K562 (cell line): ENCODE measurements at places on chromosomes 6 and 20. TPM values are rescaled to one million over a fixed set of nuclear protein-coding genes. Genes with fewer than 3 reads are reported as not detected.

GRCh38 chr6:157383471-157383870, 2.5 kb downstream of the ZDHHC14 start:
- H3K4me1 ChIP-seq = peaks cover 21% of the 10 kb centered on the region
- H3K27me3 ChIP-seq = no peaks in the 10 kb centered on the region
- peaks cover 14% of the 10 kb centered on the region; the same call in 2 of the 3 replicates for H3K36me3 ChIP-seq
- no peak for DNase-seq
- peak overlapping the region; percentile 77; the same call in 1 of the 2 replicates for H3K4me3 ChIP-seq
- no peak overlapping the region for H3K27ac ChIP-seq

- no peaks in the 10 kb centered on the region; the same call in none of the 2 replicates for H3K27me3 ChIP-seq
- no peaks in the 10 kb centered on the region for H3K36me3 ChIP-seq
- no peak for DNase-seq
- no peak overlapping the region for H3K4me3 ChIP-seq
- H3K27ac ChIP-seq = no peak overlapping the region
These were observed 69.3 kb downstream of the TOX2 start for GRCh38 chr20:43983904-43984361.

DNA sequence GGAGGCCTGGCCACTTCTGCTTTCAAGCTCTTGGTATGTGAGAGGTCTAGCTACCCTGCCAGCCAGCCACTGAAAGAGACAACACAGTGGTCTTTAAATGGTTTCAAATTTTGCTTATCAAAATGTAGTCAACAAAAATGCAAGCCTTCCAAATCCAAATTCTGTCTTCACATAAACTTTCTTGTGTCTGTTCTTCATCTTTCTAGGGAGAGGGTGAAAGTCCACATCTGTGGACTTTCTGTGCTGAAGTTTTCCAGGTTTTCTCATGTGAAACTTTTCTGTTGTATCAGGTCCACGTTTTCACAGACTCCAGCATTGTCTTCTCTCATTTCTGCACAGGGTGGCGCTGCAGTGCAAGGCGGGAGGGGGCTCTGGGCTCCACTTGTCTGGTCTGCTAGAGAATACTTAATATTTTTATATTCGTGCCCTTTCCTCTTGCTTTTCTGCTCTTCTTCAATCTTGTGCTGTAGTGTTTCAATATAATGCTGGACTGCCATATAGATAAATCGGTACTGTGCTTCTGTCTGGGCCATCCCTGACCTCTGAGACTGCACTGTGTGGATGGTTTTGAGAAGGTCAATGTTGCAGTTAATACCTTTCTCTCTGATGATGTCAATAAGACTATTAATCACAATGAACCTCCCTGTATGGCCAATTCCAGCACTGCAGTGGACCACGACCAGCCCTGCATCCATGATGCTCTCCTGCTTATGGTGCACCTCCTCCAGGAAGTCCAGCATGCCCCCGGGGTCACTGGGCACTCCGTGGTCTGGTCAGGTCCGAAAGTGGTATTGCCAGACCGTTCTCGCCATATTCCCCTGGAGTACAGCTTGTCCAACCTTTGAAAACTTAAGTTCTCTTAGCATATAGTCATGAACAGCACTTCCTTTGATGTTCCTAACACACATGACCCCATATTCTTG, 161.6 kb upstream of the TNFAIP3 start:
- H3K27me3 ChIP-seq = peaks cover 13% of the 10 kb centered on the region
- no peak overlapping the region for H3K4me3 ChIP-seq

DNA sequence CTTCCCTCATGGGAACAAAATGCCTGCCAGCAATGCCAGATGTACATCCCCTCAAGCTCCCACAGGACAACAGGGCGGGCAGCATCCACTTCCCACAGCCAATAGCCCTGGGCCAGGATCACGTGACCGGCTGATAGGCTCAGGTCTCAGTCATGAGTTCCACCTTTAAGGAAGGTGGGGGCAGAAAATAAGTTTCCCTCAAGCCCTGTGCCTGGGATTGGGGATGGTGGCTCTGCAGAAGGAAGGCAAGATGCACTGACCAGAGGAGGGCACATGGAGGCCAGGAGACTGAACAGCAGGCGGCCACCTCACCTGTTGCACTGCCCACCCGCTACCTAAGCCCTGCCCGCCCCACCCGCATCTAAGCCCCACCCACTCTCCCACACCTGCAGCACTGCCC, 149.1 kb downstream of the BMP7 start:
- H3K4me3 ChIP-seq = no peak overlapping the region
- no peaks in the 10 kb centered on the region for H3K27me3 ChIP-seq
- H3K36me3 ChIP-seq = no peaks in the 10 kb centered on the region
- H3K27ac ChIP-seq = no peak overlapping the region

GRCh38 chr6:37802810-37803209, 16.7 kb upstream of the ZFAND3 start:
- H3K4me1 ChIP-seq = no peaks in the 10 kb centered on the region
- no peak overlapping the region for H3K27ac ChIP-seq
- DNase-seq = no peak
- H3K27me3 ChIP-seq = peaks cover 48% of the 10 kb centered on the region

DNA sequence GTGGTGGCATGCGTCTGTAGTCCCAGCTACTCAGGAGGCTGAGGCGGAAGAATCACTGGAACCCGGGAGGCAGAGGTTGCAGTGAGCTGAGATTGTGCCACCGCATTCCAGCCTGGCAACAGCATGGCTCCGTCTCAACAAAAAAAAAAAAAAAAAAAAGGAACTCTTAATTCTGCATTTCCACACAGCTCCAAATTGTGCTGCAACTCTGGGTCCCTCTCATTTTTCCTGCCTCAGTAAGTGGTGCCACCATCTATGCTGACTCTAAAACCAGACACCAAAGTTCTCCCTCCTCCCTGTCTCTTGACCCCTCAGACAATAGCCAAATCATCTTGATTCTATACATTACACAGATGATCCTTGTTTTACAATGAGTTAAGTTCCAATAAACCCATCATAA, 133.9 kb downstream of the BTBD9 start:
- H3K36me3 ChIP-seq = no peaks in the 10 kb centered on the region
- H3K27ac ChIP-seq = no peak overlapping the region
- H3K4me3 ChIP-seq = no peak overlapping the region
- peaks cover 13% of the 10 kb centered on the region for H3K27me3 ChIP-seq
- no peaks in the 10 kb centered on the region for H3K4me1 ChIP-seq

GRCh38 chr6:7544597-7544996, 3.1 kb downstream of the DSP start:
- DNase-seq = no peak
- no peak overlapping the region for H3K27ac ChIP-seq
- peaks cover 74% of the 10 kb centered on the region for H3K27me3 ChIP-seq
- peaks cover 21% of the 10 kb centered on the region for H3K4me1 ChIP-seq

- no peak for DNase-seq
- no peaks in the 10 kb centered on the region for H3K36me3 ChIP-seq
- H3K4me1 ChIP-seq = no peaks in the 10 kb centered on the region
- no peak overlapping the region for H3K4me3 ChIP-seq
- H3K27me3 ChIP-seq = no peaks in the 10 kb centered on the region
These were observed 48.0 kb downstream of the ADTRP start for GRCh38 chr6:11730641-11731040.

GRCh38 chr6:35905841-35906498, 14.9 kb downstream of the SRPK1 start:
- H3K27me3 ChIP-seq = no peaks in the 10 kb centered on the region
- H3K36me3 ChIP-seq = peaks cover 88% of the 10 kb centered on the region
- no peaks in the 10 kb centered on the region; the same call in 2 of the 3 replicates for H3K4me1 ChIP-seq
- no peak overlapping the region for H3K27ac ChIP-seq
- DNase-seq = no peak
- no peak overlapping the region for H3K4me3 ChIP-seq

- H3K4me1 ChIP-seq = peaks cover 9% of the 10 kb centered on the region
- no peaks in the 10 kb centered on the region for H3K27me3 ChIP-seq
- no peak overlapping the region for H3K4me3 ChIP-seq
- DNase-seq = peak; percentile 48
These were observed 27.1 kb downstream of the SAMHD1 start for GRCh38 chr20:36924167-36925045.

DNA sequence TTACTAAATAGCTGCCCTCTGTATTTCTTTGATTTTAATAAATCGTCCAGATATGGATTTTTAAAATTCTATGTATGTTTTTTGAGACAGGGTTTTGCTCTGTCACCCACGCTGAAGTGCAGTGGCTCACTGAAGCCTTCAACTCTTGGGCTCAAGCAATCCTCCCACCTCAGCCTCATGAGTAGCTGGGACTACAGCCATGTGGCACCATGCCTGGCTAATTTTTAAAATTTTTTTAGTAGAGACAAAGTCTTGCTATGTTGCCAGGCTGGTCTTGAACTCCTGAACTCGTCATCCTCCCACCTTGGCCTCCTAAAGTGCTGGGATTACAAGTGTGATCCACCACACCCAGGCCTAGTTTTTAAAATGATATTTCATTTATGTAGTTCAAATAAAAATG, 47.4 kb upstream of the DDR1 start:
- no peaks in the 10 kb centered on the region for H3K27me3 ChIP-seq
- H3K36me3 ChIP-seq = no peaks in the 10 kb centered on the region
- no peak overlapping the region for H3K4me3 ChIP-seq
- H3K27ac ChIP-seq = no peak overlapping the region
- no peak for DNase-seq

DNA sequence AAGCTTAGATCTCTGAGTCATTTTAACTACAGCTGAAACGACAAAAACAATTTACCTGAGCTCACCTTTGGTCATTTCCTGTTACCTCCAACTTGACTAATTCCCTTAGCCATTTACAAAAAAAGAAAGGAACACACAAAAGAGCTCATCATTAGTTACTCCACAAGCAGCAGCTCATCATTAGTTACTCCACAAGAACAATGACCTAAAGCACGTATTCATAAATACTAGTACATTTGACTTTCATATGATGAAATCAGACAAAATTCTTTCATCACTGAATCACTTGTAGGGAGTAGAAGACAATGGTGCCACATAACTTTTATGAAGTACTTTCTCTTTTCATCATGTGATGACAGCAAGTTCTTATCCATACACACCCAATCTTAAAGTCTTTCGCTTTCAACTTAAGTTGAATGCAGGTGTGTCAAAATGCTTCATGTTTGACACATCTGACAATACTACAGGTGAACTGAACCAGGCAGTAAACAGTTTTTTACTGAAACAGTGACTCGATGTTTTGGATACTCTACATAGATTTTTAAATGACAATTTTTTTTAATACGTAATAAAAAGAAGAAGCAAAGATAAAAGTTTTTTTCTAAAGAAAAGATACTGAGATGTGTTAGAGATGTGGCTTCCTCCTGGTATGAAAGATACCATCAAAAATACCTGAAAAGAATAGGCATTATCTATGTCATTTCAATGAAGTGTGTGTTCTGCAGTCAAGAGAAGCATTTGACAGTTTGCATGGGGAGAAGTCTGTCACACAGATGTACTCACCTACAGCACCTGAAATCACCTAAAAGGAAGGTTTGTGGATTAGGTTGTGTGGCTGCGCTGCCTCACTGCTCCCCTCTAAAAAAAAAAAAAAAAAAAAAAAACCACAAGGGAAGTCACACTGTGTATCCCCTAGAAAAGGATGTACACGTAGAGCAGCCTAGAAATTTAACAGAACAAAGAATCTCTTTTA, 109.1 kb downstream of the PRDM1 start:
- DNase-seq = no peak
- H3K36me3 ChIP-seq = peaks cover 31% of the 10 kb centered on the region
- H3K27me3 ChIP-seq = no peaks in the 10 kb centered on the region
- H3K4me3 ChIP-seq = no peak overlapping the region
- H3K27ac ChIP-seq = no peak overlapping the region

GRCh38 chr20:33554914-33555420, 65.1 kb downstream of the CBFA2T2 start:
- H3K27me3 ChIP-seq = no peaks in the 10 kb centered on the region
- no peak overlapping the region for H3K4me3 ChIP-seq
- DNase-seq = peak; percentile 72
- H3K36me3 ChIP-seq = no peaks in the 10 kb centered on the region; the same call in 2 of the 3 replicates

DNA sequence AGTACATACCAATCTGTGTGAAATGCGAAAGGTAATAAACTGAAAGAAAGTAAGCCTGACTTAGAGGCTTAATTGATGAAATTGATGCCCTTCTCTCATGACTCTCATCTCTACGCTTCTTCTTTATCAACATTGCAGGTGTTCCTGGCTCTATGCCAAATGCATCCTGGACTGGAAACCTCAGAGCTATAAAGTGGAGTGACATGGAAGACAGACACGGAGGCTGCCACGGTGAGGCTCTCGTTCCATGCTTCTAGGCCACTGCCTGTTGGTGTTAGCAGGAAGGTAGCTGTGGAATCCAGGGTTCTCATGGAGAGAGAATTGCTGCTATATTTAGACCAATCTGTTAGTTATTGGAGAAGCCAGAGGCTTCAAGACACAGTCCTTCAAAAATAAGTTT, 73.2 kb downstream of the C6orf52 start:
- H3K27me3 ChIP-seq = 0 out of 2 replicates have a peak, but pooled peaks cover 4% of the 10 kb centered on the region
- H3K4me3 ChIP-seq = no peak overlapping the region
- no peaks in the 10 kb centered on the region for H3K36me3 ChIP-seq
- no peaks in the 10 kb centered on the region for H3K4me1 ChIP-seq
- no peak overlapping the region for H3K27ac ChIP-seq

GRCh38 chr6:13535306-13535705, 39.1 kb upstream of the SIRT5 start:
- H3K4me3 ChIP-seq = no peak overlapping the region
- DNase-seq = no peak
- no peaks in the 10 kb centered on the region for H3K36me3 ChIP-seq
- peaks cover 28% of the 10 kb centered on the region for H3K27me3 ChIP-seq
- H3K27ac ChIP-seq = no peak overlapping the region

DNA sequence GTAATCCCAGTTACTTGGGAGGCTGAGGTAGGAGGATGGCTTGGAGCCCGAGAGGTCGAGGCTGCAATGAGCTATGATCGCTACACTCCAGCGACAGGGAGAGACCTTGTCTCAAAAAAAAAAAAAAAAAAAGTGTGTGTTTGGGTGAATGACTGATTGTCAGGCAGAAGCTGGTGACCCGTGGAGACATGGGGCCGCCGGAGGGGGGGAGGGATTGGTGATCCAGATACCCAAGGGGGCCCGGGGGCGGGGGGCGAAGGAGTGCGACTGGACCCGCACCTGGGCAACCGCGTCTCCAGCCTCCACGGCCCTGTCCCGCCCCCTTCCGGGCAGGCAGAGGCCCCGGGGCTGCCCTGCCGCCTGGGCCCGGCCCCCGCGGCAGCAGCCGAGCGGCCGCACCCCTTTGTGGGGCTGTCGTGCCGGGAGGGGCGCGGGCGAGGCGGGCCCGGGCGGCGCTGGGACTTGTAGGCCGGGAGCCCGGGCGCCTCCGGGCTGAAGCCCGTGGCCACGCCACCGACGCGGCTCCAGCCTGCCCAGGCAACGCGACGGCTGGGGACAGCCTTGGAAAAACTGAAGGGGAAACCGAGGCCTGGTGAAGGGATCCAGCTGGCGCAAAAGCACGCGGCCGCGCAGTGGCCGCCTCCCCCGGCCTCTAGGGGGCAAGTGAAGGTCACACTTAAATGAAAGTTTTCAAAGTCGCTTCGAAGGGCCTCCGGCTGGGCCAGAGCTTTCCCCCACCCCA, 2.1 kb upstream of the RBM38 start:
- H3K36me3 ChIP-seq = peaks cover 21% of the 10 kb centered on the region
- peak; percentile 90 for DNase-seq
- H3K4me1 ChIP-seq = peaks cover 34% of the 10 kb centered on the region
- no peaks in the 10 kb centered on the region for H3K27me3 ChIP-seq

Gene TMEM242
- 17.0 and 18.2 TPM in 2 replicates for total RNA-seq

Gene ARFGEF3
- total RNA-seq = 0.02 and 0.07 TPM in 2 replicates

Gene C6orf163
- total RNA-seq = 1.4 and 1.8 TPM in 2 replicates

Gene SOBP
- total RNA-seq = 0.16 TPM in 1 of 2 replicates, not detected in the other

Gene TBCC
- 27.8 and 28.7 TPM in 2 replicates for total RNA-seq

Gene CASS4
- total RNA-seq = 27.8 and 36.8 TPM in 2 replicates

Gene DNAH8
- 2.8 and 2.9 TPM in 2 replicates for total RNA-seq

Gene ANGPT4
- total RNA-seq = not detected in 2 replicates

Gene CNKSR3
- total RNA-seq = 25.7 and 27.9 TPM in 2 replicates

Gene CDK19
- 9.3 and 10.6 TPM in 2 replicates for total RNA-seq
